Activated CD8-positive, alpha-beta memory T cell treated with anti-CD3 and anti-CD28 coated beads for 1 hour (primary cell): ENCODE measurements at places on chromosomes 3 and 15.

GRCh38 chr15:61654002-61654740 lies 406.1 kb downstream of the VPS13C start:
- DNase-seq: no peak

- no peak for DNase-seq
Measured at GRCh38 chr3:128353361-128353965, 113.2 kb downstream of the DNAJB8 start.

GRCh38 chr15:99574502-99574901 lies 8.7 kb downstream of the MEF2A start:
- DNase-seq: no peak

- DNase-seq: no peak
Measured at GRCh38 chr15:49037546-49037940, 8.7 kb downstream of the SECISBP2L start.

GRCh38 chr3:149472030-149472797 lies 2.3 kb upstream of the TM4SF4 start:
- DNase-seq: no peak

DNA sequence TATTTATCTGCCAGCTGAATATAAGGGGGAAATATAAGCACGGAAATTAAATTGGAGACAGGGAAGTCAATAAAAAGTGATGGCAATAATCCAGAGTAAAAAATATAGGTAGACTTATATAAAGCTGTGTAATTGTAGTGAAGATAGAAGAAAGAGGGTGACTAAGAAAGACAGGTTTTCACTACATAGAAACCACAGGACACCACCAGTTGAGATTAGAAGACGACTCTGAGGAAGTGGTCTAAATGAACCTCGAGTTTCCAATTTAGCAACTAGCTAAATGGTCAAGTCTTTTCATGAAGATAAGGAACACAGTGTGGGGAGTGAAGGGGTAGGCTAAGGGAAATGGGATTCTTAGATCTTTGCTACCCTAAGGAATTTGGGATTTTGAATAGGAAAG lies 188.8 kb upstream of the ARL6 start:
- DNase-seq: no peak

- DNase-seq: no peak
Measured at GRCh38 chr15:74400915-74401757, 32.6 kb downstream of the SEMA7A start.

GRCh38 chr15:41429003-41429890 lies 12.4 kb downstream of the RTF1 start:
- DNase-seq: no peak

DNA sequence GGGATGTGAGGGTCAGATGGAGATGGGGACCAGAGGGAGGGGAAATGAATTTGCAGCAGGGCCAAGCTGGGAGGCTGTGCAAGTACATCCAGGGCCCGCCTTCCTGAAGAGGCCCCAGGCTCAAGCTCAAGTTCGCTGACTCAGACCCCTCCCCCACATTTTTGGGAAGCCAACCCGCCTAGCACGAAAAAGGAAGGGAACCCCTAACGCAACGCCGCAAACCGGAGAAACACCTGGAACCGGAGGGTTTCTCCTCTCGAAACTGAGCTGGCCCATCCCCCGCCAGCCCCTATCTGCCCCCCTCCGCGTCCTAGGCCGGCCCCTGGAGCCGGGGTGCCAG lies 624 bp downstream of the AP3B2 start:
- no peak for DNase-seq

DNA sequence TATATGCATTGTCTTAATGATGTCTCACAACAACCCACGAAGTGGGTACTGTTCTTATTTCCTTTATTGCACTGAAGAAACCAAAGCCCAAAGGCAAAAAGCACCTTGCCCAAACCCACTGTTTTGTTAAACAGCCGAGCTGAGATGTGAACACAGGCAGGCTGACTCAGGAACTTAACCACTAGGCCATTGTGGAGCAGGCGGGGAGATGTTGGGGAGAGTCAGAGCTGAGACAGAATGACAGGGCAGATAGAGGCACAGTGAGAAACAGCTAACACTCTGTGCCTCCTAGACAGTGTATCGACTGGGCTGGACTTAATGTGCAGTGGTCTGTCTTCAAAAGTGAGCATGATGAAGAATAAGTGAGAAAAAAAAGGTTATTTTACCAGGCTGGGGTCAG lies 56.5 kb downstream of the RPLP1 start:
- DNase-seq: no peak

DNA sequence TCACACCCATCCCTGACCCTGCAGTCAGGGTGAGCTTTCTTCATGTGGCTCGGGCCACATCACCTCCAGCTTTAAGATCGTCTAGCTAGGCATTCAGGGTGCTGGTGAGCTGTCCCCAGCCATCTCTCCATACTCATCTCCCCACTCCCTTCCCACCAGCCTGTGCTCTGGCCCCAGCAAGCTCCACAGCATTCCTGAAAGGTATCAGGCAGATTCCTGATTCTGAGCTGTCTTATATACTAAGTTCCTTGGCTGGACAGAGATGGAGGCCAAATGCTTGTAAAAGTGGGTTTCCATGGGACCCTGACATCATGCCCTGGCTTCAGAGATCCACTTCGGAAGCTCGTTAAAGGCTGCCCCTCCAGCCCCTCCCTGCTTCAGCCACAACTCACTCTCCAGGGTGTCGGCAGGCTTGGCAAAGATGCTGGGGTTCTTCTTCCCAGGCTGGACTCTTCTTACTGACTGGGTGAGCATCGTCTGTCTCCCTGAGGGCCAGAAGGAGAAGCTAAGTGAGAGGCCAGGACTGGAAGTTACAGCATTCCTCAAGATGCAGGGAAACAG lies 3.9 kb downstream of the CILP start:
- DNase-seq: no peak

DNA sequence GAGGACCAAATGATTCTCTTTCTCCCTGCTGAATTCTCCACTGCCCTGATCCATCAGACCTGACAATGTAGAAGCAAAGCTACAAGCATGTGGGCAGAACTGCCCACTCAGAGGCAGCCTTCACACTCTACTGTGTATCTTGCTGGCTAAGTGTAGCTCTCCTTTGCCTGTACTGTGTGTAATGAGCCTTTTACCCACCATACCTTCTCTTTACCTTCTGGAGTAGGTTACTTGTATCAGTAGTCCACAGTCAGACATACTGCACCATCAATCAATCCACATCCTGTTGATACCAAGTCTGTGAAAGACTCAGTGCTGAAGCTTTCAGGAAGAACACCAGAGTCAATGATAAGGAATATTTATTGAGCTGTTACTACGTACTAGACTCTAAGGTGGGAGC lies 440.7 kb upstream of the ARHGEF26 start:
- no peak for DNase-seq
